ENCODE measurements at places on chromosomes 2 and 18.

DNA sequence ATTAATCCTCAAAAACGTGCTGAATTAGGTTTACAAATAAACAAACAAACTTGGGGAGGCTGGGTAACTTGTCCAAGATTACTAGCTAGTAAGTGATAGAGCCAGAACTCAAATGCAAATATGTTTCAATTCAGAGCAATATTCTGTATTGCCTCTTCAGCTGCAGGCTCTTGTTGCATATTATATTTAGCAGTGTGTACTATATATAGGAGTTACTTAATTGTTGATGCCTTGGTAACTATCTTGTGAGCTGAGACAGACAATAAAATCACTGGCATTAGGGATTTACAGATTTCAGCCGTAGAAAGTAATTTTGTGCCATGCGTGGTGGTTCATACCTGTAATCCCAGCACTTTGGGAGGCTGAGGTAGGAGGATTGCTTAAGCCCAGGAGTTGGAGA, 10.2 kb upstream of the ANKRD12 start:
- no peak for DNase-seq
- no peaks in the 10 kb centered on the region for H3K27me3 ChIP-seq
- no peak overlapping the region for H3K27ac ChIP-seq
- H3K4me3 ChIP-seq, result no peak overlapping the region

GRCh38 chr18:4636967-4637366, 181.9 kb upstream of the DLGAP1 start:
- DNase-seq, result no peak
- H3K4me1 ChIP-seq, result peaks cover 5% of the 10 kb centered on the region
- no peak overlapping the region for H3K4me3 ChIP-seq
- no peaks in the 10 kb centered on the region for H3K36me3 ChIP-seq
- H3K27me3 ChIP-seq, result peaks cover 12% of the 10 kb centered on the region

DNA sequence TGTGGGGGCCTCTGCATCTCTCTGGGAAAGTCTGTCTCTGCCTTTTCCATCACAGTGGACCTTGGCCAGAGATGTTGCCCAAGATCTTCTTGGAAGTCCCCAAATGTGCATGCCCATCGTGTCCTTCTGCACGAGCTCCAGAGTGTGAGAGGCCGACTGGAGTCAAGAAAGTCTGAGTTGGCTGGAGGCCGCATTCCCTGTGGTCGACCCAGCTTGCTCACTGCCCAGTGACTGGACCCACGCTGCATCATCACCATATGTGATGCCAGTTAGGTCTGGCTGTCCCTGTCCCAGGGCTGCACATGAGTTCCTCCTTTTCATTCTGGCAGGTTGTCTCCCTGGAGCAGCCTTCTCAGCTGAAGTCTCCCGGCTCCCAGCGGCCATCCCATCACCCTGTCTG, 93.8 kb downstream of the ARL4C start:
- H3K4me1 ChIP-seq, result peaks cover 8% of the 10 kb centered on the region
- H3K27ac ChIP-seq, result no peak overlapping the region
- no peak for DNase-seq

- H3K36me3 ChIP-seq, result peaks cover 11% of the 10 kb centered on the region
- peaks cover 28% of the 10 kb centered on the region for H3K4me1 ChIP-seq
- peak overlapping the region; percentile 77 for H3K27ac ChIP-seq
- DNase-seq, result no peak
- H3K27me3 ChIP-seq, result no peaks in the 10 kb centered on the region
Measured at GRCh38 chr18:31646332-31647126, 37.9 kb downstream of the B4GALT6 start.

GRCh38 chr2:217482056-217482710, 520.6 kb downstream of the TNS1 start:
- H3K4me3 ChIP-seq, result no peak overlapping the region
- H3K27ac ChIP-seq, result no peak overlapping the region
- H3K36me3 ChIP-seq, result no peaks in the 10 kb centered on the region
- H3K4me1 ChIP-seq, result peaks cover 26% of the 10 kb centered on the region

DNA sequence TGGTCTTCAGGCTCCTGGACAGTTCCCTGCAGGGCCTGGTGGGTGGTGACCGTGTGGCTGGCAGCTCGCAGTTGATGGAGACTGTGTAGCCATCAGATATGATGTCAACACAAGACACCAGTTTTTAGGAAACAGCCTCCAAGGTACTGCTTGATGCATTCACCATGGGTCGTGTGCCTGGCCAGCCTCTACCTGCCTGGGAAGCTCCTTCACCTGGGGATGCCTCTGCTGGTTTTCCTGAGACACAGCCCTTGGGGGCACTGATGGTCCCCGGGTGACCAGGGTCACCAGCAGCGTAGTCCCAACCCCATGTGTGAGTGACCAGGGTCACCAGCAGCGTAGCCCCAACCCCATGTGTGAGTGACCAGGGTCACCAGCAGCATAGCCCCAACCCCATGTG, 33.6 kb upstream of the KCNG2 start:
- no peaks in the 10 kb centered on the region for H3K36me3 ChIP-seq
- H3K27ac ChIP-seq, result no peak overlapping the region
- no peak overlapping the region for H3K4me3 ChIP-seq
- peaks cover 8% of the 10 kb centered on the region for H3K27me3 ChIP-seq
- no peaks in the 10 kb centered on the region for H3K4me1 ChIP-seq
- no peak for DNase-seq

DNA sequence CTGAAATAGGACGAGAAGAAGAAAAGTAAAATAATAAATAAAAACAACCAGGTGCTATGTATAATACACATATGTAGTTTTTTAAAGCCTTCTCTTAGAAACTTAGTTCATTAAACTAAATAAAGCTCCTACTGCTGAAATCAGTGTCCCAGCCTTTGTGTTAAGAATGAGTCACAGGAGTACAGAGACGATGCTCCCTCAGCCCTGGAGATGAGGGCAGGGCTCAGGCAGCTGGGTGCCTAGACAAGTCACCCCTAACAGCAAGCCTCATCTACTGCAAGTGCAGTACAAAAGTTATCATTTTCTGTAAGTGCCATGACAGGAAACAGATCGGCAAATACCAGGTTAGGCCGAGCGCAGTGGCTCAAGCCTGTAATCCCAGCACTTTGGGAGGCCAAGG, 18.2 kb downstream of the KIDINS220 start:
- H3K4me3 ChIP-seq, result no peak overlapping the region
- no peaks in the 10 kb centered on the region for H3K27me3 ChIP-seq
- DNase-seq, result no peak
- peaks cover 19% of the 10 kb centered on the region for H3K36me3 ChIP-seq
- H3K4me1 ChIP-seq, result peaks cover 5% of the 10 kb centered on the region

- no peak for DNase-seq
- H3K36me3 ChIP-seq, result no peaks in the 10 kb centered on the region
Measured at GRCh38 chr2:96937586-96937985, 48.8 kb downstream of the FAM178B start.

DNA sequence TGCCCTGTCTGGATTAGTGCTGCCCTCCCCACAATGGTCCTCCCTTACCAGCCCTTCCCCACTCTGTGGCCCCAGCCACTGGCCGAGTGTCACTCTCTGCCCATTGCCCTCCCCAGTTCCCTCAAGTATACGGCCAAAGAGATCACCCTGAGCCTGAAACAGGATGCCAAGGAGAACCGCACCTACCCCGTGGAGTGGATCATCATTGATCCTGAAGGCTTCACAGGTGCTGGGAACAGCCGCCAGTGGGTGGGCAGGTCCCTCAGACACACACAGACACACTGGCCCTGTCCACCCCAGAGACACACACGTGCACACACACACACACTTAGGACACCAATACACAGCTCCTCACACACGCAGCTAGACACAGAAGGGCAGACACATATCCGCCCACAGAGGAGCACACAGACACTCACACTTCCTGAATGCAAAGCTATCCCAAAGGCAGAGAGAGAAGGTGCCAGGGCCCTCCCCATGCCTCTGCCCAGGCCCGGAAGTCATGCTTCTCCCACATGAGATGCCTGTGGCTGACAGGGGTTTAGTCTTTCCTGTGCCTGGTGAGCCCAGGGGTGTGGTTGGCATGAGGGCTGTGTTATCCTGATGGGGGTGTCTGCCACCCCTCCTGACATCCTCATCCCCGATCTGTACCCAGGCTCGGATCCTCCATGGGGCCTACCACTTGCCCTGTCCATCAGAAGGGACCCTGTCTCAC, 2.9 kb downstream of the CHRND start:
- peaks cover 31% of the 10 kb centered on the region for H3K27me3 ChIP-seq
- peaks cover 2% of the 10 kb centered on the region for H3K4me1 ChIP-seq
- DNase-seq, result no peak
- H3K27ac ChIP-seq, result no peak overlapping the region

GRCh38 chr2:176088048-176088936, 4.2 kb upstream of the HOXD13 start:
- H3K4me1 ChIP-seq, result peaks cover 28% of the 10 kb centered on the region
- peaks cover 94% of the 10 kb centered on the region for H3K27me3 ChIP-seq
- peak overlapping the region; percentile 91 for H3K4me3 ChIP-seq
